Activated naive CD8-positive, alpha-beta T cell treated with anti-CD3 and anti-CD28 coated beads for 36 hours (primary cell): ENCODE measurements at places on chromosomes 6 and 20.

DNA sequence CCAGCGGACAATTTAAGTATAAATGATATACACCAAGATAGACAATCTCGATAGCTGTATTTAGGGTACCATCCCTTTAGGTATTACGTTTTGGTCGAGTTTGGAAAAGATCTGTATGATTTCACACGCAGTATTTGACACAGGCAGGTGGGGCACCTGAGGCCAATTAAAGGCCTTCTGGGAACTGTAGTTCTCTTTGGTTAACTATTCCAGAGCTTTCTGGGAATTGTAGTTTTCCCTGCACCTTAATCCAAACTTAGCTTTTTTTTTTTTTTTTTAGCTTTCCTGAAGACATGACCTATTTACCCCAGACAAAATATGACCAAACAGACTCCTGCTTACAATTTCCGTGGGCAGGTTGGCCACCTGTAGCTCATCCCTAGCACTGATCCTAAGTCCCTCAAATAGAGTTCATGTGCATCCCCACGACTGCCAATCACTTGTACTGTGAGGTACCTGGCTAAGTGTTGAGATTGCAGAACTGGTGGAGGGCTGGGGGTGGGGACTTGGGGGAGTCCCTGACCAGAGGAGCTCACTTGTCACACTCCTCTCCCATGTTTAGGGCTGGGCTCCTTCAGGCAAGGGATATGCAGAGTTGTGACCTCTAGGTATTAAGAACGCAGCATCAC is 999 bp upstream of the EHMT2 start:
- DNase-seq, result peak; percentile 22
- peak overlapping the region; percentile 97 for H3K27ac ChIP-seq
- H3K36me3 ChIP-seq, result peaks cover 11% of the 10 kb centered on the region

DNA sequence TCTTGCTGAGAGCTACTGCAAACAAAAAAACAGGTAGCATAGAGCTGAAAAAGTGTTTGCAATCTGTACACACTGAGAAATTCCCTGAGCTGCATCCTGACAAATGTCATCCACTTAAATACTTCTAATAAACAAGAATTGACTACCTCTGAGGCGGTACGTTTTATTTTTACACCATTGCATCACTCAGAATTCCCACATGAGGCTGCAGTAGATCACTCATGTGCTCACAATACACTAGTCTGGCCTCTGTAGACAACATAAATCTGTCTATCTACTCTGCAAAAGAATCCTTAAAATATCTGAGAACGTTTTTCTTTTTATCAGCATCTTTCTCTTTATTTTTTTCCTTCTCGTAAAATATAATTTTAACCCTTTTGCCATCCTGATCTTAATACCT is 661.4 kb downstream of the EPHA7 start:
- H3K36me3 ChIP-seq, result no peaks in the 10 kb centered on the region
- no peak overlapping the region for H3K4me3 ChIP-seq
- H3K27me3 ChIP-seq, result no peaks in the 10 kb centered on the region
- no peak for DNase-seq
- no peak overlapping the region for H3K27ac ChIP-seq
- H3K4me1 ChIP-seq, result no peaks in the 10 kb centered on the region

GRCh38 chr20:63639093-63639975 is 12.4 kb upstream of the GMEB2 start:
- H3K36me3 ChIP-seq, result peaks cover 3% of the 10 kb centered on the region
- peaks cover 46% of the 10 kb centered on the region for H3K4me1 ChIP-seq
- DNase-seq, result peak; percentile 81
- H3K27me3 ChIP-seq, result no peaks in the 10 kb centered on the region
- H3K4me3 ChIP-seq, result peak overlapping the region; percentile 92
- H3K27ac ChIP-seq, result peak overlapping the region; percentile 98

GRCh38 chr6:63441266-63441956 is 121.6 kb upstream of the LGSN start:
- H3K36me3 ChIP-seq, result no peaks in the 10 kb centered on the region

- H3K36me3 ChIP-seq, result no peaks in the 10 kb centered on the region
- H3K4me1 ChIP-seq, result peaks cover 2% of the 10 kb centered on the region
- no peak overlapping the region for H3K27ac ChIP-seq
These were observed 62.1 kb downstream of the TBXT start for GRCh38 chr6:166105341-166106075.

GRCh38 chr6:158894193-158894592 is 75.0 kb upstream of the EZR start:
- H3K36me3 ChIP-seq, result no peaks in the 10 kb centered on the region
- DNase-seq, result no peak
- H3K27ac ChIP-seq, result no peak overlapping the region
- no peak overlapping the region for H3K4me3 ChIP-seq
